ENCODE measurements at places on chromosomes 2 and 18. TPM values are rescaled to one million over a fixed set of nuclear protein-coding genes. Genes with fewer than 3 reads are reported as not detected.

DNA sequence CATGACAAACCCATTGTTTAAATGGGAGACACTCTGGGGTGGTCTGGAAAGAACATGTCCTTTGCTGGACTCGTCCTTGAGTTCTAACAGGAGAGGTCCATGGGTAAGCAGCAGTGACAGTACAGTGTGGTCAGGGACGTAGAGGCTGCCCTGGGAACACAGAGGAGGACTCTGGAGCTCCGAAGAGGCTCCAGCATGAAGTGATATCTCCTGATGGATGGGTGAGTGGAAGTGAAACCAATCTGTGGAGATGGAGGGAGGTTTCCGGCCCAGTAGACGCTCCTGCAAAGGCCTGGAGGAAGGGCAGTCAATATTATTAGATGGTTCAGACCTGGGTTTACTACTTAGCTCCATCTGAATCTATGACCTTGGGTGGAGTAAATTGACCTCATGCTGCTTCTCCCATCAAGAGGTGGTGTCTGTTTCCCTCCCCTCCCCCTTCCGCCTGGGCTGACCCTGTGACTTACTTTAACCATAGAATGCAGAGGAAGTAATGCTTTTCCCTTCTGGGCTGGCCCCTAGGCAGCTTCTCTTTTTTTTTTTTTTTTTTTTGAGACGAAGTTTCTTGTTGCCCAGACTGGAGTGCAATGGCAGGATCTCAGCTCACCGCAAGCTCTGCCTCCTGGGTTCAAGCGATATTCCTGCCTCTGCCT is 2.3 kb upstream of the TFCP2L1 start:
- no peak for DNase-seq

- no peak for DNase-seq
Observed at GRCh38 chr18:69215161-69215560, 185.5 kb upstream of the DOK6 start.

GRCh38 chr2:138838851-138839620 is 58.8 kb upstream of the NXPH2 start:
- DNase-seq: no peak

DNA sequence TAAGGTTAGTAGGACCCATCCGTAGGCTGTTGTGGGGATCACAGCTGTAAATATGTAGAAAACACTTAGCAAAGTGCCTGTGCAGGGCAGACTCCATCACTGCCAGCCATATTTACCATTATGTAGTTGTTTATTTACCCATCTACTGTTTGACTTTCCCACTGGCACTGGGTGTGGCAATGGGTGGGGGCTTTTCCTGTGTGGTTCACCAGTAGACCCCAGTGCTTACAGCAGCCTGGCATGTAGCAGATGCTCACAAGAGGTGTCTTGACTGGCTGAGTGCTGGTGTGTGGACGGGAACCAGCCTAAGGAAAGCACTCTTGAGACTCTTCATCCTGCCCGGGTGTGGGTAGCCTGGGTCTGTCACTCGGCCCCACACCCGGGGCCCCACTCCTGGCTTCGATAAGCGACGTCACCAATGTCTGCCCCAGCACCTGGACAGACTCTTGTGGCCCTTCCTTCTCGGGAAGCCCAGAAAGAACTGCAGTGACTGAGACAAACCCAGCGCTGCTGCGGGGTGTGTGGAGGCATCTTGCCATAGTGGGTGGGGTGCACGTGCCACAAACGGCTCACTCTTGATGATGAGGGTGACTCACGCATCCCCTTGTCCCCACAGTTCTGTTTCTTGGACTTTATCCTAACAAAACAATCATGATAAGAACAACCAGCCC is 78.3 kb downstream of the HDAC4 start:
- DNase-seq: no peak

DNA sequence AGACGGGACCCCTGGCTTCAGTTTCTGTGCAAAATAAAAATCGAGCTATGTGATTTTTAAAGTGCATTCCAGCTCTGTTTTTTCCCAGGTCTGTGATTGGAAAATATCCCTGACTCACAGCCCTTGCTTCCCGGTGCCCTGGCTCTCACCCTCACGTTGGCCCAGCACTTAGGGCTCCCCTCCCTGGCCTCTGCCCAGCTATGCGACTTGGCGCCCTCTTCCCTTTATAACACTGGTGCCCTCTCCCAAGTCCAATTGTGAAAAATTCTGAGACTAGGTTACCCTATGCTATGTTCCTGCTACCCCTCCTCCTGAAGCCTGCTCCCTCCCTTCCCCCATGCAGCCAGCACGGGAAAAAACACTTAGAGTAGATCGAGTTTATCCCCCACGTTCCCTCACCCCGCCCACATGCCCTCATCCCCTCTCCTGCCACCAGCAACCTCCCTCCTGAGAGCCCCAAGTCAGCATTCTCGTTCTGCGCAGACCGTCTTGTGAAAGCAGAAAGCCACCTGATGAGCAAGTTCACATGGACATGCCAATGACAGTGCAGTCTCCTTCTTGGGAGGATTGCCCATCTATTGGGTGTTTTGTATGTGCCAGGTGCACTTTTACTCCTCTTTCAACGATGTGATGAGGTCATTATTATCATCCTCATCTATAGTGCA is 228.8 kb downstream of the VAPA start:
- no peak for DNase-seq

- DNase-seq: no peak
Observed at GRCh38 chr2:56654936-56655335, 471.1 kb downstream of the CCDC85A start.

- DNase-seq: no peak
Observed at GRCh38 chr2:174836995-174837390, 72.7 kb upstream of the CHRNA1 start.

GRCh38 chr2:151176661-151177060 is 85.0 kb downstream of the RBM43 start:
- no peak for DNase-seq

GRCh38 chr2:69308338-69308737 is 78.7 kb downstream of the GFPT1 start:
- DNase-seq: no peak

DNA sequence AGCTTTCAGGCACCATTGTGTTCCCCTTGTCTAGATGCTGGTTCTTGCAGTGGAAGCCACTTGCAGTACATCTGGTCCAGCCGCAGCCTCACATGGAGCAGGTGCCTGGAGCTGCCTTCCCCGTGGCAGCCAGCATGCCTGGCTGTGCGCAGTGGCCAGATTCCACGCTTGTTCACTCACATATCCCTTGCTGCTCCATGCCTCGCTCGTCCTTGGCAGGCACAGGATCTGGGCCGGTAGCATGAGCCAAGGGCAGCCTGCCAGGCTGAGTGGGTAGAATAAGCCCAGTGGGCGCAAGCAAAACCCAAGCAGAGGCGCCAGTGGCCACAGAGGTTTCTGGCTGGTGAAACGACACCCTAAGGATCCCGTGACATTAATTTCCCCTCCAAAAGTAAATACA is 20.6 kb downstream of the TMX3 start:
- no peak for DNase-seq

GRCh38 chr2:132372276-132372675 is 44.3 kb upstream of the GPR39 start:
- no peak for DNase-seq

GRCh38 chr2:143564419-143564818 is 435.2 kb downstream of the ARHGAP15 start:
- no peak for DNase-seq

DNA sequence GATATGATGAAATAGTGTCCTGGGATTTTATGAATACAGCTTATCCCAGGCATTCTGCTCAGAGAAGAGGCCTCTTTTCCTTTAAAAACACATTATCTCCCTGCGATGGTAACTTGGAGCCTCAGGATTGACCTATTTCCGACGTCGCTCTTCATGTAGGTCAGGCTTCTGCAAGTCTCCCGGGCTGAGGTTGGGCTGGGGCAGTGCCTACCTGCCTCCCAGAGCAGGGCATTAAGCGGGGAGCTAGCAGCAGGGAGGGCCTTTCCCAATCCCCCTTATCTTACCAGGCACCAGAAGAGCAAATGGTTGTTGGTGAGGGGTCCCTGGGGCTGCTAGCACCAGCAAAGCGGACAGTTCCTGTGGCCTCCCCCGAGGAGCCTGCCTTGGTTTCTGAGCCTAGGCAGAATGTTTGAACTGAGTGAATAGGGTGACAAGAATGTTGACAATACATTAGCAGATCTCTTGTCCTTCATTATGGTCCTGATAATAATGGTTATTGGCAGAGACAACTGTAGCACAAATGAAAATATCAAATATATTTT is 60.2 kb downstream of the TRPM8 start:
- no peak for DNase-seq

DNA sequence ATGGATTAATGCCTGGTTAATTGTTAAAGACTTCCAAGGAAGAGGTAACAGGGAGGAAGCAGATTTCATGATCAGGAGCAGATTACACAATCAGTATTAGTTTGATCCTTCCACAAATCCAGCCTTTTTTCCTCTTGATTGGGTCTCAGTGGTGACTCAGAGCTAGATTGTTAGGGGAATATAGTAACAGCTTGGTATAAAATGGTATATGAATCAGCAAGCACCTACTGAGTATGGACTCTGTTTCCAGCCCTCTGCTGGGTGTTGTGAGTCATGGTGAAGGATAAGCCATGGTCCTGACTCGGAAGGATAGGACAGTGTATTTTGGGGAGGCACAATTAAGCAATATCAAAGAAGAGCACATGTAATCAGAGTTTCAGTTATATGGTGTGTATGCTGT is 272.4 kb upstream of the DPP10 start:
- no peak for DNase-seq

DNA sequence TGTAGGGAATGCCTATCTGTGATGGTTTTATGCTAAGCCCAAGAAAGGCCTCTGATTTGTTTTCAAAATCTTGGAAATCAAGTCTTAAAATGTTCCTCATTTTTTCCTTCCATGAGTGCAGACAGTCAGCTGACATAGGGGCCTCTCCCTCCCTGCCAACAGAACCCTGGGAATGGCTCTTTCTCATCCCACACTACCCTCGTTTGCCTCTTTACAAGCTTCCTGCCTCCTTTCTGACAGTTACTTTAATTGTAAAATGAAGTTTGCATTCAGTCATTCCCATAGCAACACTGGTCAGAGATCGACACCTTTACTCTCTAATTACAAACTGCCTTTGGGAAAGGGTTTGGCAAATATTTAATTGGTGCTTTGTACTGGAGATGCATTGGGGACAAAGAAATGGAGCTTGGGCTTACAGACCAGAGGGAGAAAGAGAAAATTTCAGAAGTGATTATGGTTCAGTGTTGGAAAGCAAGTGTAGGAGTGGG is 25.4 kb downstream of the KIF5C start:
- DNase-seq: no peak

- peak; percentile 33 for DNase-seq
Observed at GRCh38 chr18:36187193-36187825, at the start of gene MOCOS. MOCOS (plus strand) TSS chr18:36187497; CDS start chr18:36187540, 43 bp downstream.

DNA sequence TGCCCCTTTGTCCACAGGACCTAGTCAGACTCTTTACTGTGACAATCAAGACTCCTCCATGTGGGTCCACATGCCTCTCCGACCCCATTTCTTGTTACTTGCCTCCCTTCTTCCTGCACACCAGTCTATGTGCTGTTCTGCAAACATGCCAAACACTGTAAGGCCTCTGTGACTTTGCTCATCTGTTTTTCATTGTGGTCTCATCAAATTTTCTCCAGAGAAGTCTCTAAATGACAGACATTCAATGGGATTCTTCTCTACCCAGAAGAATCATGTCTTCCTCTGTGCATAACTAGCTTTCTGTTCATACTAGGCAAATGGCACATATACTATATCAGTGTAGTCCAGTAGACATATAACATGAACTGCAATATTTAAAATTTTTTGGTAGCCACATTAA is 43.0 kb upstream of the KCNE4 start:
- DNase-seq: no peak

GRCh38 chr2:98086491-98087446 is at the start of gene VWA3B:
VWA3B (plus strand) TSS chr2:98087167; CDS start chr2:98093093, 5,926 bp downstream.
- no peak for DNase-seq

GRCh38 chr18:3111523-3112240 is 98.7 kb upstream of the LPIN2 start:
- DNase-seq: no peak

DNA sequence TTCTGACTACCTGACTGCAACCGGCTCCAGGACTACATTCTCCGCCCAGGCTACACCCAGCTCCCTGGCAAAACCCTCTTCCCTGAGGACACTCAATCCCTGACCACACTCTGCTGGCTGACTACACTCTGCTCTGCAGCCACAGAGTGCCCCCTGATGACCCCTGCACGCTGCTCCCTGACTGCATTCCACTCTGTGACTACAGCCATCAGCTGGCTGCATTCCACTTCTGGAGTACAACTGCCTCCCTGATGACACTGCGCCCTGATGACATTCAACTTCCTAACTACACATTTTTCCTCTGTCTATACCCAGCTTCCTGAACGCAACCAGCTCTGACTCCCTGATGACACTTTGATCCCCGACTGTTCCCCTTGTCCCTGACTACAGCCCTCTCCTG is 71.3 kb upstream of the NRXN1 start:
- no peak for DNase-seq

GRCh38 chr2:54306556-54306955 is 50.5 kb upstream of the TSPYL6 start:
- no peak for DNase-seq

The PROKR1 gene
- total RNA-seq: 0.96 TPM

The CTAGE1 gene
- not detected for total RNA-seq

The GPAT2 gene
- total RNA-seq: 7.0 TPM

The AQP12A gene
- not detected for total RNA-seq

The GRP gene
- total RNA-seq: not detected

The UBE2E3 gene
- 63.4 TPM for total RNA-seq

The ZNF407 gene
- 25.2 TPM for total RNA-seq

The CCDC102B gene
- total RNA-seq: 6.7 TPM
